ENCODE measurements at places on chromosomes 7 and 10.
A peak's percentile ranks its signal among the peaks of the same experiment; 100 is the strongest.

GRCh38 chr7:142331941-142332340 lies 74.1 kb upstream of the PRSS58 start:
- DNase-seq, result no peak

- DNase-seq, result no peak
These were observed 208.2 kb downstream of the SNX13 start for GRCh38 chr7:17732083-17732482.

GRCh38 chr7:100476101-100476780 lies 2.8 kb downstream of the TSC22D4 start:
- DNase-seq, result no peak

- DNase-seq, result peak; percentile 60
These were observed 304.5 kb upstream of the LRRN3 start for GRCh38 chr7:110786328-110786965.

DNA sequence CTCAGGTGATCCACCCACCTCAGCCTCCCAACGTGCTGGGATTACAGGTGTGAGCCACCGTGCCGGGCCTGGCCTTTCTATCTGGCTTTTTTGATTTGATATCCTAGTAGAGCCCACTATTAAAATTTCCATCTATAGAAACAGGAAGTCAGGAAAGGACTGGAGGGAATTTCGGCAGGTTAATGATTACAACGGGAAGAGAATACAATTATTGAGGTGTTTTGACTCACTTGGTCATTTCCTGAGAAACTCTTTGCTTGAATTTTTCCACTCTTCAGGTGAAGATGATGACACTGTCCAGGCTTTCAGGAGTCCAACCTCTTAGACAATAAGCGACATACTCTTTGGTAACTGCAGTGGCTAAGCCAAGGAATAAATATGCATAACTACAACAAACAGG lies 1.1 kb upstream of the MKLN1 start:
- DNase-seq, result no peak

- no peak for DNase-seq
These were observed 79.5 kb downstream of the DIP2C start for GRCh38 chr10:609868-610545.

DNA sequence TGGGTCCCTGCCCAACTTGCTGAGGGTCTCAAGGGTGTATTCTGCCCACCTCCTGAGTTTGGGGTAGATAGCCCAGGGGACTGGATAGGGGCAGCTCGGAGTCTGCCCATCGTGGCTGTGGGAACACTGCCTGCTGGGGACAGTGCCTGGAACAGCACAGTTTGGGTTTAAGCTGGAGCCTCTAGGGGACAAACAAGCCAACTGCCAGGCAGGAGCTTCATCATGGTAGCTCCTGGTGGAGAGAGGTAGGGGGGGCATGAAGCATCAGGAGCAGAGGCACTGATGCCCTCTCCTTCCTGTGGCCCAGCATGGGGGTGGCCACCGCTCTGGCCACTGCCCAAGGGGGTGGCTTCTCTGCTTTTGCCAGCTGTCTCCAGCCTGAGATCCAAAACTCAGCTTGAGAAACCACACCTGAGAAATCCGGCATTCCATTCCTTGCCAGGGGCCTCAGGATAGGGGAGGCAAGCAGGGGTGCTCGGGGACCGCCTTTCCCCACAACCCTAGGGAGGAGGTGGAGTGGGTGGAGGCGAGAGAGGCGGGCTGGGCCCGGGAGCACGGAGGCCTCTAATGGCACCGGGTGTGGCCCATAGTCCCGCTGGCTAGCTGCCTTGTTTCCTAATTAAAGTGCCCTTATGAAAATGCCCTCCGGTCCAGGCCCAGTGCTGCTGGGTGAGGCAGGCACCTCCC lies 47.6 kb downstream of the UNC5B start:
- DNase-seq, result no peak

DNA sequence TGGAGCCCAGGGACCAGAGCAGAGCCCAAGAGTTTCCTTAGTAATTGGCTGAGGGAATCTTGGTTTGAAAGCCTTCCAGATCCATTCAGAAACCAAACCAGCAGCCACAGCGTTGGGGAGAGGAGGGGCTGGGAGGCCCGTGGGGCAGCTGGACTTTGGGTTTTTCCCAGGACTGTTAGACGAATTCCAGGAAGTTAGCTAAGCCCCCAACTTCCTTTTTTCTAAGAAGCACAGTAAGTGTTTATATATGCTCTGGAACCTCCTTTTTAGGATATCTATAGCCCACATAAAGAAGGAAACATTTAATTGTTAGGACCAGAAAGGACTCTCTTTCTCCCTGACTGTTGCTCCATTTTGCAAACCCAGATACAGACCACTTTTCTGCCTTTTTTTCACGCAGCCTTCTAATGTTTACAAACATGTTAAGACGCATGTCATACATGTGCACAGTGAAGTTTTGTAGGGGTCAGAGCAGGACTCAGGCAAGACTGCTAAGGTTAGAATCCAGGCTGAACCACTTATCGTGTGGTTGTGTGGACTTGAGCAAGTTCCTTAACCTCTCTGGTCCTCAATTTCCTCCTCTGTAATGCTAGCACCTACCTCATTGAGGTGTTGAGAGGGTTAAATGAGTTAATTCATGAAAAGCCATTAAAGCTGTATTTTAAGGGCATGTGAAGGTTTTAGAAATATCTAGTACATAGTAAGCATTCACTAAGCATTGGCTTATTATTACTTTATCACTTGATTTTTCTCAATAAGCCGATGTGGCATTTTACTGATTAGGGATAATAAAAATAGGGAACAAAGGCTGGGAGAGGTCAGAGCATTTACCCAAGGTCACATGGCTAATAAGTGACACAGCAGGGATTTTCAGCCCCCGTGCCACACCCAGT lies 42.4 kb downstream of the TBATA start:
- DNase-seq, result no peak

- DNase-seq, result no peak
These were observed 11.4 kb upstream of the PTN start for GRCh38 chr7:137354961-137355360.

DNA sequence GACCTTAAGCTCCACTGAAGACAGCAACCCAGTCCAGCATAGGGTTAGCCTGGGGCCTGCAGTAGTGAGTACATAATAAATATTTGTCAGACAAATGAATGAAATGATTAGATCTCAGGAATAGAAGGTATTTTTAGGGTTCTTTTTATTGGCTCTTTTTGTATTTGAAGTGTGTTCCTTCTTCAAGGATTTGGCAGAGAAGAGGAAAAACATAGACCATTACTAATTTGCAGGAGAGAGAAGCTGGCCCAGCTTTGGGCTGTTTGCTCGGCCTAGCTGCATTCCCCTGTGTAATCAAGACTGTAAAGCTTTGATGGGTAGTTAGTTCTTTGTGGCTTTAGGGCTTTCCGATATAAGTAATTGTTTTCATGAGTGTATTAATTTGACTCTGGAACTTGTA lies 64.2 kb downstream of the CNNM2 start:
- DNase-seq, result no peak

- DNase-seq, result no peak
These were observed 755.2 kb downstream of the AUTS2 start for GRCh38 chr7:70353330-70353945.

DNA sequence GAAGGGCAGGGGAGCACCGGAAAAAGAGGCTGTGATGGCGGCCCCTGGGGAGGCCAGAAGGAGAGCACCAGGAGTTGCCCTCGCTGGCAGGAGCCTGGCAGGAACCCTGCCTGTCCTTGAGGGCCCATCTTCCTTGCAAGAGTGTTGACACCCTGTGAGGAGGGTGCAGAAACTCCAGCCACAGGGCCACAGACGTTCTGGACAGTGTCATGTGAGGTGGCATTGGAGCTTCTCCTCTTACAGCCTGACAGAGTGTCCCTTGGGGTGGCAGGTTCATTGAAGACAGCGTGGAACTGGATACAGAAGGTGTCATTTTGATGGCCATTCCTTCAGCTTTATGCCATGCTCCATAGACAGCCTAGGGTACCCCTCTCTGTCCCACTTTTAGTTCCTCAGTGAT lies 54.2 kb downstream of the RBM20 start:
- DNase-seq, result no peak

DNA sequence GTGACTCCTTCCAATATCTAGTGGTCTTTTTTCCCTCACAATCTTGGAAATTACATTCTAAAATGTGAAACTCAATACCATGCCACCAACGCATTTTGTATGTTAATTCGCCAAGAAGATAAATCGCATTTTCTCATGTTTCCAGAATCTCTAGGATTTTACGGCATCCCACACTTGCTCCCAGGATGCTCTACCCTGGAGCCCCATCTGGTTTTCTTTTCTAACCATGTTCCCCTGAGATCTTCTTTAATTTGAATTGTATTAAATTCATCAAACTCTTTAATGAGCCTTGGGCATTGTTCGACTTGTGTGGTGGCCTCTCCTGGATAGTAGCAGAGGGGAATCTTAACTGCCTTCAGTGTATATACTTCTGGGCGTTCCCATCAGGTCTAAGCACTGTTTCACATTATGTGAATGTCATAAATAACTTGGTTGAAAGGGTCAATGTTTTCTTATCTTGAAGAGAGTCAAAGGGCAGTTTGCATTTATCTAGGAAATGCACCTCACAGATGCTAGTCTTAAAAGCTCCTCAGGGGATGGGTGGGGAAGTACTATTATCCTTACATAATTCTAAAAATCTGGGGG lies 169.1 kb upstream of the MEOX2 start:
- no peak for DNase-seq

DNA sequence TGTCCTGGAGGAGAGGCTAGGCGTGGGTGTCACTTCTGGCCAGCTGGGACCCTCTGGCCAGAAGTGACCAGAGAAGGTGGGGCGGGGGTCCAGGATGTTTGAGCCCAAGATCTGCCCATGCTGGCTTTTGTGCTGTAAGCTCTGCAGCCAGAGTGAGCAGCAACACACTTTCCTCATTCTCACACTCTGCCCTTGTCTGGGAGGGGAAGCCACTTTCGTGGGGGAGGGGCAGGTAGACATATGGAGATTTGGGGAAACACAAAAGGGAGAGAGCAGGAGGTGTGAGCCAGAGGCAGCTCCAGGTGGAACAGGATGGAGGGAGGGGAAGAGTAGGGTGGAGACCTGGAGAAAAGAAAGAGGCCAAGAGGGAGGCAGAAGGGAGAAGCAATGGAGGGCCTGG lies 31.5 kb upstream of the ADCYAP1R1 start:
- no peak for DNase-seq

DNA sequence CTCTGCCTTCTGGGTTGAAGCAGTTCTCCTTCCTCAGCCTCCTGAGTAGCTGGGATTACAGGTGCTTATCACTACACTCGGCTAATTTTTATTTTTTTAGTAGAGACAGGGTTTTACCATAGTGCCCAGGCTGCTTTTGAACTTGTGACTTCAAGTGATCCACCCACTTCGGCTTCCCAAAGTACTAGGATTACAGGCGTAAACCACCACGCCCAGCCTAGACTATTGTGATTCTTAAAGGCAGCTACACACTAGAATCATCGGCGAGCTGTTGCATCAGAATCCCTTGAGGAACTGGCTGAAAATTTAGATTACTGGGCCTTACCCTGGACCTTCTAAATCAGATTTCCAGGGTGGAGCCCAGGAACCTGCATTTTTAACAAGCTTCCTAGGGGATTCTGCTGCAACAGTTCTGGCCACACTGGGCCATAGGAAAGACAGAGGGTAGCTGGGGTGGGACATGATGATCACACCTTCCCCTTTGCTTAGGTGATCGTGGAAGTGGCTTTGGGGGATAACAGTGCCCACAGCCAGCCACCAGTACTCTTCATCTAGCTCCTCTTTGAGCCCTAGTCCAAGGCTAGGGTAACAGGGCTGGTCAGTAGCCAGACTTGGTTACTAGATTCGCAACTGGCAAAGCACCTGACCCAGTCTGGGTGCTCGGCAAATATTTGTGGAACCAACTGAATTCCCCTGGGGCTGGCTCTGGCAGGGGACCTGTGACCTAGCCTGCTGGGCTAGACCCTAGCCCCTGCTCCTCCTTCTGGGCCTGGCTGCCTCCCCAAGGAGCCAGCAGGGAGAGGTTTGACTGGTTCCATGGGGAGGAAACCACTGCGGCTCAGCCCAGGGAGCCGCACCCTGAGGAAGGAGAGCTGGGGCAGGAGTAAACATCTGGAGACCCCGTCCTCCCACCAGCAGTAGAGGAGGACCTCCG lies 67.1 kb upstream of the DUSP5 start:
- no peak for DNase-seq

DNA sequence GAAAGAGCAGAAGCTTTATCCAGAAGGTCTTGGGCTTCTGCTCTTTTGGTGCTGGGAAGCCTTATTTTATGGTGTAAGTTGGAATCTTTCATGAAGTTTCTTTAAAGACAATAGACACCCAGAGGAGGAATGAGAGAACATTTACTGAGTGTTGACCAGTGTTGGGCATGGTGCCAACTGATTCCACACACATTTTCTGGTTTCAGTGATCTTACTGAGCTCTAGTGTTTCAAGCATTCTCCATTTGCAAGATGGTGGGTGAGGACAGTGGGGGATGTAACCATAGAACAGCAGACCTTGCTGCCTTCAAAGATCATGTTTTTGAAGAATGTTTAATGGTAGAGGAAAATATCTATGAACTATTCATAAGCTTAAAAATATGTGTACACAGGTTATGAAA lies 114.6 kb downstream of the LRMDA start:
- no peak for DNase-seq

DNA sequence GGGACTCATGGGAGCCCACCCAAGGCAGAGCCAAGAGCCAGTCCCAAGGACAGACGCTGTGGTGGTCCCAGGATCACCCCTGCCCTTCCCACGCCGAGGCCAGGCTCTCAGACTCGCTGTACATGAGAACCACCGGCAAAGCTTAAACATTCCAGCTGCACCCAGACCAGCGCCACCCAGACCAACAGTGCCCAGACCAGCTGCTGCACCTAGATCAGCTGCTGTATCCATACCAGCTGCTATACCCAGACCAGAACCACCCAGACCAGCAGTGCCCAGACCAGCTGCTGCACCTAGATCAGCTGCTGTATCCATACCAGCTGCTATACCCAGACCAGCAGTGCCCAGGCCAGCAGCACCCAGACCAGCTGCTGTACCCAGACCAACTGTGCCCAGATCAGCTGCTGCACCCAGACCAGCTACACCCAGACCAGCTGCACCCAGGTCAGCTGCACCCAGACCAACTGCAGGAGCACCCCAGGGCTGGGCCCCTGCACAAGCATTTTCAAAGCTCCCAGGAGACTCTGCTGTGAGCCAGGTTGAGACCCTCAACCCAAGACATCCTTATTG lies 47.9 kb upstream of the CNPY1 start:
- DNase-seq, result no peak

- no peak for DNase-seq
These were observed 54.4 kb downstream of the COBL start for GRCh38 chr7:51261950-51262795.

GRCh38 chr7:12458520-12459131 lies 55.0 kb upstream of the VWDE start:
- DNase-seq, result peak; percentile 69

DNA sequence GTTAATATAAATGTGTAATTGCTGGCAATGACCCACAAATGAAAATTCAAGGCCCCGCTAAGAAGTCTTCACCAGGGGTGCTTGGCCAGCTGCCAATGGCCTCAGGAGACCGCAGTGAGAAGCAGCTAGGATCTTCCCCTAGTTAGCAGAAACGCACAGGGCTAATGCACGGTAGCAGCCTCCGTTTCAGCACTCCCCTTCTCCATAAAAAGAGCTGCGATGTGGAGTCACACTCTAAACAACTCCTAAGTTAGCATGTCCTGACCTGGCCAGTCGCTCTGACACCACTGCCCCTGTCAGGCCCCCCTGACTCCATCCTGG lies 139.0 kb downstream of the SEPTIN14 start:
- no peak for DNase-seq
